ENCODE measurements at places on chromosomes 7 and 10.

DNA sequence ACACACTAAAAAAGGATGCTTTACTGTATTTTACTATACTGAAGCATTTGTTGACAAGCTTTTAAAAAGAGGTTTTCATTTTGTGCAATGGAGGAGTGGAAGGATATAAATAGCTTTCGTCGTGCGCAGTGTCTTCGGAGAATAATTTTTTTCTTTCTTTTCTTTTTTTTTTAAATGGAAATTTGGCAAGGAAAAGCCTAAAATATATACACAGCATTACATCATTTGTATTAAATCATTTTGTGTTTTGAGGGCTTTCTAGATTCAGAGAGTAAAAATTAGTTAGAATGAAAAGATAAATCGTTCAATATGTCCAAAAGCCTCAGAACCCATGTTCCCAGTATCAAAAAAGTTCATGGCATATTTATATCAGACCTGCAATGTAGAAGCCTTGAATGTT is 150.2 kb upstream of the FERD3L start:
- no peak for DNase-seq

GRCh38 chr10:13971601-13972475 is 358.9 kb downstream of the FRMD4A start:
- no peak for DNase-seq

DNA sequence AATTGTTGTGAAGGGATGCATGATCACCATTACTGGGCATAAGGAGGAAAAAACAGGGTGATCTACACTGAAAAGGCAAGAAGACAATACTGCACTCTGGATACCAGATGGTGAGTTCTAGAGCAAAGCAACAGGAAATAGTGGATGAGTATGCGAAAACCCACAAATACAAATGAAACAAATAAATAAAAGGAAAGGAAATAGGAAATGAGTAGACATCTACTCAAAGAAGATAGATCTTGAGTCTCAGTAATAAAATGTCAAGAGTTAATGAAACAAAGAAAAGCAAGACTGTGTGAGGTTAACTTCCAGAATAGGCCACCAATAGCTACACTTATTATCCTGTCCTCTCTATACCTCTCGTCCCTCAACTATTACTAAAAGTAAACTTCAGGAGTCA is 11.7 kb downstream of the ORC5 start:
- DNase-seq, result no peak

- DNase-seq, result no peak
Observed at GRCh38 chr10:15399060-15399661, 28.1 kb upstream of the FAM171A1 start.

- DNase-seq, result no peak
Observed at GRCh38 chr10:131267814-131268095, 43.8 kb downstream of the TCERG1L start.

DNA sequence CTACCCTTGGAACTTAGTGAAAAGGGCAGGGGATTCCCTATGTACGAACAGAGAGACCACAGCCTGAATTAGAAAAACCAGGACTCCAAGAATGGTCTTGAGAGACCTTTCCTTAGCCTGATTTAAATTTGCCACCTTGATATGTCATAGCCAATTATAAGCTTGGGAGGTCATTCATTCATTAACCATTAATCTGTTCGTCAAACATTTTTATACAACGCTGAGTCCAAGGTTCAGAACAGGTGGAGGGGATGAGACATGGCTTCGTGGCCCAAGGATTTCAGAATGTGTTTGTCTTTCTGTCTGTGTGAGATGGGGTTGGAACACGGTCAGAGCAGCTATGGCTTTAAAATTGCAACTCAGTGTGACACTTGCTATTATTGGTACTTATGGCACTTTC is 158.0 kb downstream of the PAXIP1 start:
- no peak for DNase-seq

DNA sequence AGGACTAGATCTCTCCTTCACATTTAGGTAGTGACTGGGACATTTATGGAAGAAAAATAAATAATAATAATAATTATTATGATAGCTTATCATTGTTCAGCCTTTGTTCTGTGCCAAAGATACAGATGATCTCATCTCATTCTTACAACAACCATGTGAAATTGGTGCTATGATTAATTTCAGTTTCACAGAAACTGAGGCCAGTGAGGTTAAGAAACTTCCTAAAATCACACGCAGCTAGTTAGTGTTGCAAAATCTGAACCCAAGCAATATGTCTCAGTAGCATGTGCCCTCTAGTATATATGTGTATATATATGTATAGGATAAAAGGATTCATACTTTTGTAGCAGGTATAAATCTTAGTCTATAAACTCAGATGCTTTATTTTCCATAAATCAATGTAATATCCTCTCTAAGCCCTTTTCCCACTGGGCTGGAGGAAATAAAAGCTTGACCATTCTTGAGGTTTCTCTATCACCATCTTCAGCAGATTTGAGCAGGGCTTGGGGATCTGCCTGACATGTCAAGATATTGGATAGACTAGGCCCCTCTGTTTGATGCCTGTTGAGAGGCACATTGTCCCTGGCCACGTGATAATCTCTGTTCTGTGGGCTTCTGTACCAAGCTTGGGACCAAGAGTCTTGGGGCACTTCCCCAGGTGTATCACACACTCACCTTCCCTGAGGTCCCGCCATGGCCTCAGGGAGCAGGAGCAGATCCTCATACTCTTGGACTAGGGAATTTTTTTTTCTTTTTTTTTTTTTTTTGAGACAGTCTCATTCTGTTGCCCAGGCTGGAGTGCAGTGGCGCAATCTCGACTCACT is 172.6 kb upstream of the NRP1 start:
- no peak for DNase-seq

DNA sequence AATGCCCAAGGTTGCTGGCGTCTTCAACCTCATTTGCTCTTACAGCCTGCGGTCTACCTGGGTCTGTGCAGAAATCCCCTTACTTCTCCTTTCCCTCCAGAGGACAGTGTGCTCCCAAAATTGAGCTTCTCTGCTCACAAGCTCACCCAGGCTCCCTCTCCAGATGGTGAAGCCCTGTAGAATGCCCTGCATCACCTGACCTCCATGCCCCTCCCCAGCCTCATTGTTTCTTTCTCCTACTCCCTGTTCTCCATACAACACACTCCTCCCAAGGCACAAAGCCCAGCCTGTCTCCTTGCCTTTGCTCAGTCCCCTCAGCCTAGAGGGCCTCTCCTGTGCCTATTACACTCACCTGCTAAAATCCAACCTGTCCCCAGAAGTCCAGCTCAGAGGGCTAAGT is 3.5 kb downstream of the CRHR2 start:
- no peak for DNase-seq
